ENCODE measurements at places on chromosomes 3 and 15. TPM values are rescaled to one million over a fixed set of nuclear protein-coding genes. Genes with fewer than 3 reads are reported as not detected.

DNA sequence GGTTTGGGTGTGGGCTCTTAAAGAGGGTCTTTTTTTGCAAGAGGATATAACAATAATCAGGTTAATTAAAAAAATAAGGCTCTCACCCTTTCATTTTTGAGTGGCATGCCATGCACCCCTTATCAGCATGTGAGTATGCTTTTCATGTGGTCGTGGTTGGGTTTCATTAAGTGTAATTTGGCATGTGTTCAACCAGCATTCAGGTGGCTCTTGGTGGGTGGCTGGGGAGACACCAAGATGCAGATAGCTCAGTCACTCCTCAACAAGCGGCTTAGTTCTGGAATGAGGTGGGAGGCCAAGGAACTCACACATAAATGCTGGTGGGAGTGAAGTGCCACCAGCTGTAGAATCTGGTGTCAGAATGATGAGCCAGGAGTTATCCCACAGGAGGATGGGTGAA is 66.8 kb downstream of the FLNB start:
- no peak for DNase-seq

DNA sequence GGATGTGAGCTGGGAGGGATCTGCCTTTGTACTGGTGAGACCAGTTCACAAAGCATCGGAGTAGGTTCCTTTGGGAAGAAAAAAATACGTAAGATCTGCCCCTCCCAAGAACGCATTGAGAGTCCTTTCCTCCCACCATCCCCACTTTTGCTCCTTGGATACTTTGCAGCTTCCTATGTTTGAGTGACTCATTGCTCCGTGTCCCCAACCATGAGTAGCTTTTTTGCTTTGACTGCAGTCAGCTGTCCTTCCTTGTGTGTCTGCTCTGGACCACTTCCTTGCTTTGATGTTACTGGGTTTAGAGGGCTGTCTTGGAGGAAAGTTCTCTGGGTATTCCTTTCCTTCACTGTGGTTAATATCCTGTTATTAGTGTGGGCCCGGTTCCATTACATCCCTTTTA is 43.2 kb upstream of the PTPN23 start:
- DNase-seq, result no peak

GRCh38 chr15:85520650-85521049 is 140.2 kb downstream of the AKAP13 start:
- DNase-seq, result no peak

GRCh38 chr15:29050870-29051269 is 165.1 kb downstream of the APBA2 start:
- no peak for DNase-seq

ANKRD34C gene
- not detected for total RNA-seq

CCDC54 gene
- not detected for total RNA-seq

- peak; percentile 16 for DNase-seq
Observed at GRCh38 chr3:58307639-58308215, 1.4 kb downstream of the HTD2 start.

GRCh38 chr3:73734211-73735089 is 109.7 kb upstream of the PDZRN3 start:
- no peak for DNase-seq

All from gastrocnemius medialis (tissue), 4 donors.